ENCODE measurements at places on chromosomes 2 and 18. TPM values are rescaled to one million over a fixed set of nuclear protein-coding genes. Genes with fewer than 3 reads are reported as not detected.

Gene EDAR
- 0.43 TPM for total RNA-seq

Gene ERCC3
- total RNA-seq, result 51.8 TPM

Gene APOB
- total RNA-seq, result not detected

Gene FAP
- 0.50 TPM for total RNA-seq

Gene KRTCAP3
- 8.3 TPM for total RNA-seq

Gene SCN2A
- total RNA-seq, result 0.21 TPM

Gene ARMC9
- total RNA-seq, result 4.0 TPM

Gene DNAJC5G
- not detected for total RNA-seq

Gene UGT1A5
- total RNA-seq, result not detected

Gene IL1RL1
- total RNA-seq, result 1.0 TPM

Gene WDR43
- total RNA-seq, result 102 TPM

Gene GLS
- total RNA-seq, result 282 TPM

Gene SNRNP200
- 187 TPM for total RNA-seq

Gene PRKAG3
- total RNA-seq, result not detected

Gene CRYGC
- total RNA-seq, result not detected

Gene TGOLN2
- total RNA-seq, result 112 TPM

Gene CCDC141
- total RNA-seq, result 6.1 TPM

Gene INPP5D
- total RNA-seq, result 70.7 TPM

Gene ASTL
- 0.82 TPM for total RNA-seq

Gene REG3A
- not detected for total RNA-seq

Gene ALK
- not detected for total RNA-seq

Gene ATG16L1
- total RNA-seq, result 30.6 TPM

Gene EFEMP1
- not detected for total RNA-seq

Gene CHN1
- total RNA-seq, result 3.3 TPM

Gene WDR12
- 82.5 TPM for total RNA-seq

Gene GFPT1
- total RNA-seq, result 25.1 TPM

Gene TBR1
- 0.14 TPM for total RNA-seq

Gene IL36RN
- not detected for total RNA-seq

Gene WIPF1
- total RNA-seq, result 262 TPM

Gene UGT1A8
- total RNA-seq, result not detected

Gene ZRANB3
- 13.3 TPM for total RNA-seq

Gene BCL2
- total RNA-seq, result 83.5 TPM

Gene LYPD1
- total RNA-seq, result not detected

Gene INPP1
- total RNA-seq, result 24.1 TPM

Gene GPR55
- 2.6 TPM for total RNA-seq

Gene C2orf92
- total RNA-seq, result 6.5 TPM

Gene GMCL1
- 22.8 TPM for total RNA-seq

Gene MYO3B
- total RNA-seq, result 0.18 TPM

Gene LDLRAD4
- 18.4 TPM for total RNA-seq

Gene RBKS
- total RNA-seq, result 12.1 TPM

Gene CNDP1
- total RNA-seq, result not detected

Gene SP5
- not detected for total RNA-seq

Gene RAPH1
- total RNA-seq, result 7.7 TPM

Gene TLX2
- total RNA-seq, result 0.19 TPM

Gene ABHD1
- total RNA-seq, result 0.56 TPM

Gene FAM117B
- 17.7 TPM for total RNA-seq
